Calu3 (cell line): ENCODE measurements at places on chromosomes 1 and 21.

GRCh38 chr1:66276218-66276617, 257.7 kb upstream of the SGIP1 start:
- DNase-seq = no peak

DNA sequence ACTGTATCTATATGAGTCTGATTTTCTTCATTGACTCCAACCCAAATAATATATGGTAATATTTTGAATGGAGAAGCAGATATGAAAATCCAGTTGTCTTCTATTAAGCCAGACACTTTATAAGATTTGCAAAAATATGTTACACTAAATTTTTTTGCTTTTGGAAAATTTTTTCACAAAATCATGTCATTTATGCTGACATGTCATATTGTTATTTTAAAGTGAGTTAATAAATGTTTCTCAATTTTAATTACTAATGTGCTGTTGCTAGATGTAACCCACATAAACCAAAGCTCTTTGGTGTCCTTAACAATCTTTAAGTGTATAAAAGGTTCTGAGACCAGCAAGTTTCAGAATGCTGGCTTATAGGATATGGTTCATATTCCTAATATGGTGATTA, 142.5 kb downstream of the HS2ST1 start:
- DNase-seq = no peak

GRCh38 chr1:230143534-230143933, 76.5 kb downstream of the GALNT2 start:
- DNase-seq = no peak

DNA sequence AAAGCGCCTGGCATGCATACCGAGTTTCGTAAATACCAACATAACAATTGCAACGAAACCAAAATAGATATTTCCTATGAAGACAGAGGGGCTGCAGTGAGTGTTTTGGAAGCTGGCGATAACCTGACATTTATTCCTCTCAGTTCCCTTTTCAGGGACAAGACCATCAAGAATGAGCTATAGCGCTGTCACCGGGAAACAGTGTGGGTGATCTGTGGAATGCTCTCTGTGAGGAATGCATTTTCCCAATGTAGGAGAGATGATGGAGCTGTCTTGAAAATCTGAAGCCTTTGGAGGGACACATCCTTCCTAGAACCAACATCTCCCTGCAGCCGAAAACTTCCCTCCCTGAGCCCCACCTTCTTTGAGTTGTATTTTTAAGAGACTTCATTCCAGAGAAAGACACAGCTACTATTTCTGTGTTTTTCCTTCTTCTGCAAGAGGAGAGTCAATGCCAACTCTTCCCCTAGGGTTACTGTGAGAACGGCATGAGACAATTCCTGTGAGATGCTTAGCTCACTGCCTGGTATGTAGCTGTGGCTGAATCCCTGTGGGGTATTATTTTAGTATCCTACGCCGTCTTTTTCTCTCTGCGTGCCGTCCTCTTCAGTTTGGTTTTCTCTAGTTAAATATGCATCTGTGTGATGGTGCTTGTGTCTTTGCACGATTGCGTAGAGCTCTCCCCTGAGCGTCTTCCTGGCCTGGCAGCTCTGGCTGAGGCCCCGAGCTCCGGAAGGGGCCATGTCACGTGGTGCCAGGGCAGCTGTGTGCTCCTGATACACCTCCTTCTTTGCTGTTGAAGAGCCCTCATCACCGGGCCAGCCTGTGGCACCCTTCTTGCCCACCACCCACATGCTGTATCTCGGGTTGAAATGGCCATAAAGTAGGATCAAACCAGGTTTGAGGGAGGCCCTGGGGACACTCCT, 45.2 kb downstream of the AJAP1 start:
- DNase-seq = no peak

- no peak for DNase-seq
Observed at GRCh38 chr1:160351629-160352028, 8.4 kb downstream of the NCSTN start.

- no peak for DNase-seq
Observed at GRCh38 chr1:114764689-114765088, 6.9 kb upstream of the CSDE1 start.

GRCh38 chr1:10429868-10430215, 391 bp upstream of the CENPS start:
- DNase-seq = no peak

DNA sequence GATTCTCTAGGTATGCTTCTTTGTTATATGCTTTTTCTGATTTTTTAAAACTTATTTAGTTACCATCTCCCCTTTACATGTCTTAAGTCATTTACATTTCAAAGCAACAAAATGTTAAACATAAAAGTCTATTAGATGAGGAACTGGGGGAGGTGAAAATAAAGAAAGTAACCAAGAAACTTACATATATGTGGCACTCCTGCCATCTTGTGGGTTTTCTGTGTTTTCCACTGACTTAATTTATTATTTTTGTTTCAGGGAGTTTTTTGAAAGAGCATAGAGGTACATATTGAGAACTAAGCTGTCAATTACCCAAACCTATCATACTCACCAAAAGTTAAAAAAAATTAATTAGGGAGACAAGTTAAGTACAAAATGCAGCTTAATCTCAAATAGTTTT, 1531.1 kb downstream of the MRPL39 start:
- DNase-seq = no peak

DNA sequence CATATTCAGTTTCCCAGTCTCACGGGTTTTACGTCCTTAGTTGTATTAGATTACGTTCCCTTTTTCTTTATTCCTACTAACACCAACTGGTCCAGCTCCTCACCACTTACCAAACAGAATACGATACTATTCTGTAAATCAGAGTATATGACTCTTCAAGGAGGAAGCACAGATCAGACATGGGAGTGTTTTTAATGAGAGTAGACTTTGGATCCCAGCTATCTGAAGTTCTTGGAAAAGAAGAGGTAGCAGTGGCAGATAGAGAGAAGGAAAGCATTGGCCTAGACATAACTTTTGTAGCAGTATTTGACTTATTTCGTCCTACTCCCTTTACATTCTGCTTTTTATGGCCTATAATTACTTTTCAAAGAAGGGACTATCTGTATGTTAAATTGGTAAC, 24.1 kb upstream of the PLA2G4A start:
- no peak for DNase-seq
